ENCODE measurements at places on chromosomes 2 and 18.

DNA sequence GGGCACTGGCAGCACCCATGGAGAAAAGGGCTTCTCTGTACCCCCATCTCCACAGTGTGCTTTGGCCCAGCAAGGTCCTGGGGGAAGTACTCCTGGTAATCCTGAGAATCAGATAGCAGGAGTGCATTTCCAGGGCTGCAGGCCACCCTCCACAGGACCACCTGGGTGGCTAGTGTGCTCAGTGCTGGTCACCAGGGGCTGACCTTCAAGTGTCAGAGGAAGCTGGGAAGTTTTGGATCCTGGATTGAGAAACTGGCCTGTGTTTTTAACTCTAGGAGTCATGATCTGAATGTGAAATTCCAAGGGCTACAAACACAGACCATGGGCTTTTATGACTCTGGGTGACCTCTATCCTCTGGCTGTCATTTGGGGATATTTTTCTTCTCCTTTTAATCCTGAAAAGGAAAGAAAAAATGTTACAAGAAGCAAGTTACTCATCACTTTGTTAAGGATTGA lies 9.3 kb downstream of the RHOB start:
- DNase-seq = no peak

DNA sequence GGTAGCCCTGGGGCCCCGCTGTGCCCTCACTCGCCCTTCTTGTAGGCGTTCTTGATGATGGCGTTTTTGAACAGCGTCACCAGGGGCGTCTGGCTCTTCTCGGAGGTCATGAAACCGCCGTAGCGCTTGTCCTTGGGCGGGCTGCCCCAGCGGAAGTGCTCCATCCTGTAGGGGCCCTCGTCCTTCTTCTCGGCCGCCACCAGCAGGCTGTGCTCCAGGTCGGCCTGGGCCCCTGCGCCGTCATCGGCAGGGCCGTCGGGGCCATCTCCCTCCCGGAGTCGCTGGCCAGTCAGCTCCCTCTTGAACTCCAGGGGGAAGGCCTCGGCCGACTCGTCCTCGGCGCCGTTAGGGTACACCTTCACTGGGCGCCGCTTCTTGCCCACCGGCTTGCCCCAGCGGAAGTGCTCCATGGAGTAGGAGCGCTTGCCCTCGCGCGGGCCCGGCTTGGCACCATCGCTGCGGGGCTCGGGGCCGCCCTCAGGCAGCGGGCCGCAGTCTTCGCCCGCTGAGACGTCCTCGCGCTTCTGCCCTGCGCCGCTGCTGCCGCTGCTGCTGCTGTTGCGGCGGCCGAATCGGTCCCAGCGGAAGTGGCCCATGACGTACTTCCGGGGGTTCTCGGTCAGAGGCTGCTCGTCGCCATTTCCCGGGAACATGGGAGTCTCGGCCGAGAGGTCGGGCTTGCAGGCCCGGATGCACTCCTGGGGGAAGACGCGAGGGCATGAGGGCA lies 7.2 kb downstream of the POMC start:
- peak; percentile 39 for DNase-seq

- DNase-seq = no peak
Observed at GRCh38 chr2:10901160-10901939, 10.4 kb upstream of the KCNF1 start.

GRCh38 chr2:85160966-85161960 lies 28.1 kb downstream of the TCF7L1 start:
- DNase-seq = no peak

- no peak for DNase-seq
Observed at GRCh38 chr18:75777630-75778029, 350.1 kb upstream of the SMIM21 start.

GRCh38 chr18:80200171-80200931 lies 47.0 kb downstream of the PARD6G start:
- DNase-seq = no peak

DNA sequence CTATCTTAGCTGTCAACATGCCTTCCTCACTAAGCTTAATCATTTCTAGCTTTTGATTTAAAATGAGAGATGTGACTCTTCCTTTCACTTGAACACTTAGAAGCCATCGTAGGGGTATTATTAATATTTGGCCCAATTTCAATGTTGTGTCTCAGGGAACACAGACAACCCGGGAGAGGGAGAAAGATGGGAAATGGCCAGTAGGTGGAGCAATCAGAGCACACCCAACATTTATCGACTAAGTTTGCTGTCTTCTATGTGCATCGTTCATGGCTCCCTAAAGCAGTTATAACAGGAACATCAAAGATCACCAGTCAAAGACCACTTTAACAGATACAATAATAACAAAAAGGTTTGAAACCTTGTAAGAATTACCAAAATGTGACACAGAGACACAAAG lies 110.2 kb downstream of the OLA1 start:
- no peak for DNase-seq

DNA sequence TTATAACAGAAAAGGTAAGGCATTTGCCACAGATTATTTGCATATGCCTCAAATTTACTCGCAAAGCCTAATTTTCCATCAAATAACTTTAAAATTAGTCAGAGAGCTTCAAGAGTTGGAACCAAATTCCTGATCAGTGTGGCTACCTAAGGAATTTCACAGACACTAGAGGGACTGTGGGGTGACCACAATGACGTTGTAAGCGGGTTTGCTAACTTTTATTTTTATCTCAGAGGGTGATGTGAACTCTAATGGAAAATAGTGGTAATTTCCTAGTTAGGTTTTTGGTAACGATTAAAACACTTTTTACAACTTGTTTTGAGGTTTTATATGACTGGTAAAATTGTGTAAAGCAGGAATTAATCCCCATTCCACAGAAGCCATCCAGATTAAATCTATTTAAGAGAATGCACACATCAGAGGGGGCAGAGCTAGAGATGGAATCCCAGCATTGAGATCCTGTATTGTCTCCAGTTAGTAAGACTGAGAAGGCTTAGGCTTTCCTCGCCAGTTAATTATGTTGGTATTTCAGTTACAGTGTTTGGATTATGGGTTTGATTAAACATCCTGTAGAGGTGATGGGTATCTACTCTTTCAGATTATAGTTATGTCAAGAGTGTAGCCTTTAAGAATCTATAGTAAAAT lies 129.0 kb downstream of the GPD2 start:
- no peak for DNase-seq

DNA sequence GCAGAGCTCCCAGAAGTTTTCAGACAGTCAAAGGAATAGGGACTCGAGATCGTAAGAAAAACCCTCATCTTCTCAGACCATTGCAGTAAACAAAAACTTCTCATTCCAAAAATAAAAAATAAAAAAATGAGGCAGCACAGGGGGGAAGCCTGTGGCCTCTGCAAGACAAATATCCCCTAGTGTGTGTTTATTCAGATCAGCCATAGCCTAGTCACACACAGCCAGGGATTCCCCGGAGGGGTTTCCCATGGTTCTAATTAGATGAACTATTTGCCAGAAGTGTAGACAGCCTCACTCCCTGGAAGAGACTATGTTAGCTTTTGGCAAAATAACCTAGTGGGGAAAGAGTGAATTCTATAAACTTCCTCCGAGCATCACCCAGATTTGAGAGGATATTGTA lies 122.9 kb upstream of the KLF7 start:
- no peak for DNase-seq

- no peak for DNase-seq
Observed at GRCh38 chr2:18522484-18523146, 37.8 kb downstream of the RDH14 start.

DNA sequence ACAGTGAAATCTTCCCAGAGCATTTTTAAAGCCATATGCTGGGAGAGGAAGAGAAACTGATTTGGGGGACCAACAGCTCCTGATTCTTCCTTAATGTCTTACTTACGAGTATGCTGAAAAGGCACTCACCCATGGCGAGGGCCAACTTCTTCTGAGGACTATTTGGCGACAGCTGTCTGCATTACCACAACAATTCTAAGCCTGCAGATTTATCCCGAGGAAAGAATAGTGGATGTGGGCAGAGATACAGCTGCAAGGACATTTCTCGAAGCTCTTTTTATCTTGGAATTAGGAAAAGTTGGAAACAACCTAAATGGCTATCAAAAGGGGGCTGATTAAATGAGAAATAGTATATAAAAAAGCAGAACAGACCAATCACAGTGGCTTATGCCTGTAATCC lies 40.3 kb upstream of the FHL2 start:
- no peak for DNase-seq

DNA sequence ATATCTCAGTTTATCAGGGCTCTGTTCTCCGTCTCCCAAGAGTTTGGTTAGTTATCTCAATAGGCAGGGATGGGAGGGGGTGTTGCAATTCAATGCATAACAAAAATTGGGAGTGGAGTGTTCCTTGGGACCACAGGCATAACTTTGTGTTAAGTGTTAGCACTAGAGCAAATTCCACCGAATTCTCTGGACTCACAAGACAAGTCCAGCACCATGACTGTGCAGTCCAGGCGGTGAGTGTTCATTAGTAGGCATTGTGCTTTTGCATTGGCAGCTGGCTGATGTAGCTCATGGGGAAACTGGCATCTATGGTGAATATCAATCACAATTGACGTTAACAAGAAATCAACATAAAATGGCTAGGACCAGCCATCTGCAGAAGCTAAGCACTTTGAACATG lies 79.0 kb upstream of the CABLES1 start:
- DNase-seq = no peak

DNA sequence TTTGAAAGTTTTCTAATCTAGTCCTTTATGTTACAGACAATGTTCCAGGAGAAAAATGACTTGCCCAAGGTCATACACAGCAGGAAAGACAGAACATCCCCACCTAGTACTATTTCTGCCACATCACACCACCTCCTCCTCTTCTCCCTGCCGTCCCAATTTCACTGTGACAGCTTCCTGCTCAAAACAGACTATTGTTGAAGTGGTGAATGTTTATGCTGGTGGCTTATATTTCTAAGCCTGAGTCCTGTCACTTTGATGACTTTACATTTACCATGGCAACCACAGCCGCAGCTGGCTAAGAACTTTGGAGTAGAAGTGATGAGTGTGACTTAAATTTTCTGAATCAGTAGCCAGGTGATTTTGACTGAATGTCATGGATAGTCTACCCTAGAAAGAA lies 10.0 kb downstream of the GALNT5 start:
- DNase-seq = no peak

GRCh38 chr2:190180313-190181122 lies 118.0 kb upstream of the MSTN start:
- no peak for DNase-seq

- DNase-seq = no peak
Observed at GRCh38 chr2:37812941-37813730, 112.0 kb upstream of the RMDN2 start.

- DNase-seq = no peak
Observed at GRCh38 chr2:27271631-27272340, 3.4 kb upstream of the DNAJC5G start.

- DNase-seq = no peak
Observed at GRCh38 chr18:12750076-12750714, 47.4 kb downstream of the PSMG2 start.

DNA sequence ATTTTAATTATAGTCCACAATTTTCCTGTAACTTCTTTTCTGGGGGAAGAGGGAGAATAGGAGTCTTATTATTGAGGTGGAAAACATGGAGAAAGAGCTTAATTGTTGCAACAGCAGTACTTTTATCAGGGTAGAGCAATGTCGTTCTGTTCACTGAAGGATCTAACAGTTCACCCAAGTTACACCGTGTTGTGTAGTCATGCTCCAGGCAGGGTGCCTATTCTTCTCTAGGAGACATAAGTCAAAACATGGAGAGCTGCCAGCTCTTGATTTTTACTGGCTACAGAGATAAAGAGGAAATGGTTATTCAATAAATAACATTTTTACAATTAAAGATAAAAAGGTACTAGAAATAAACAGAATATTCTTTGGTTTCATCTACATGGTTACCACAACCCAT lies 594.3 kb upstream of the NETO1 start:
- no peak for DNase-seq

- no peak for DNase-seq
Observed at GRCh38 chr2:2696733-2697455, 365.8 kb upstream of the MYT1L start.

DNA sequence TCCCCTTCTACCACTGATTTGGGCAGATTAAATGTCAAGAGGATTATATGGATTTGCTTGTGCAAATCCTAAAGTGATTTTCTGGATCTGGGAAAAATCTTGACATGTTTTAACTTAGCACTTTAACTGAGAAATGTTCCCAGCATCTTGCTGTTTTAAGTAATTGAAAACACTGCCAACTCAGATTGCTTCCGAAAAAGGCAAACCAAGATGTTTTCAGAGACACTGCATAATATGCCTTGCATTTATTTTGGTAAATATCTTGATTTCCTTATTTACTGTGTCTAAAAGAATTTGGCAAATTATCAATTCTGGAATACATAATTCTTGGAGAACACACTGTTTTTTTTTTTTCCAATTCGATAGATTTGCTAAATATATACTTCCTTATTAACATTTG lies 385.0 kb upstream of the FAM98A start:
- no peak for DNase-seq

DNA sequence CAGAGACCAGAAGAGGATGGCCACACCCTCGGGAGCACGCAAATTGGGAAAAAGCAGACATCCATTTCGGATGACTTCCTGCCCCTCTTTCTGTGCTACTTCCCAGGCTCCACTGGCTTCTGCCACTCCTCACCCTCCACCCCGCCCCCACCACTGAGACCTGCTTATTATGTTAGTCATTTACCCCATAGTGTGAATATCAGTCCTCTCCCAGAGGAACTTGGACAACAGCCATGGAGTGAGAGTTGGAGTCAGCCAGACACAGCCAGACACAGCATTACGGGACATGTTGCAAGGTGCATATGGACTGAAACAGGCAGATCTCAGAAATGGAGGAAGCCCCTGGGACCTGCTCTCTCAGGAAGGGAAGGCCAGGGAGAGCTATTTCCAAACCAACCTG lies 51.8 kb downstream of the CTIF start:
- DNase-seq = no peak

DNA sequence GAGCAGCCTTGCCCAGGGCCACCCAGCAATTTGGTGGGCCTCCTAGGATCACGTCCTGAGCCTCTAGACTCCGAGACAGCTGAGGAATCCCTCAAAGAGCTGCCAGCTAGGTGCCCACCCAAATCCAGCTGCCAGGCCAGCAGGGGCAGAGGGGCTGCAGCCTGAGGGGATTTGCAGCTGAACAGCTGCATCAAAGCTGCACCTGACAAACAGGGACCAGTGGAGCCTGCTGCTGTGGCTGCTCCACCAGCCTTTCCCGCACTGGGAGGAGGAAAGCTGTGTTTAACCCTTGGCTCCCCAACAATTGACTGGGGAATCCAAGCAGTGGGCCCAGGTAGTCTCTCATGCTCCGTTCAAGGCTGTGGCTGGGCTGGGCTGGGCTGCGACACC lies 8.2 kb downstream of the ADRA2B start:
- no peak for DNase-seq

- no peak for DNase-seq
Observed at GRCh38 chr2:44716131-44716530, 225.4 kb upstream of the SIX3 start.

GRCh38 chr2:64697297-64698176 lies 43.8 kb upstream of the SERTAD2 start:
- DNase-seq = no peak

- DNase-seq = no peak
Observed at GRCh38 chr2:239150125-239151011, 250.5 kb downstream of the HDAC4 start.

- DNase-seq = no peak
Observed at GRCh38 chr18:5542515-5543035, 1.2 kb downstream of the EPB41L3 start.
